Fibroblast of lung (primary cell): ENCODE measurements at places on chromosomes 7 and 10.
A peak's percentile ranks its signal among the peaks of the same experiment; 100 is the strongest.

GRCh38 chr7:47327346-47327697 lies 254.6 kb downstream of the TNS3 start:
- no peak for DNase-seq

DNA sequence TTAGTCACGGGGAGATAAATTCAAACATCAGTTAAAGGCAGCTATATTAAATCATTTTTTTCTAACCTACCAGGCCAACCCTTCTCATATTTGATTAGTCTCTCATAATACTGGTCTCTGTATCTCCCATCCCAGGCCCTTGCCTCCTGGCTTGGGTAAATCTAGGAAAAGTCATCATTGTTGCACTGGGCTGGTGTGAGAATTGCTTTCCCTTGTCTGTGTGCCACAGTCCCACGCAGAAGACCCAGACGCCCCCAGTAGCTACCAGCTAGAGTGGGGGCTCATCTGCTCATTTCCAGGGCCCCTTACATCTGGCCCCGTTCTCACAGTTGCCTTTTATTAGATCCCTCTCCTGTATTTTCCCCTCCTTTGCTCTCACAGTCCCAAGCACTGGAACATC lies 67.6 kb upstream of the VIPR2 start:
- DNase-seq: no peak

- no peak for DNase-seq
These were observed 598.1 kb downstream of the SH2D4B start for GRCh38 chr10:81135851-81136250.

GRCh38 chr7:122092964-122093797 lies 50.9 kb downstream of the AASS start:
- DNase-seq: peak; percentile 85

DNA sequence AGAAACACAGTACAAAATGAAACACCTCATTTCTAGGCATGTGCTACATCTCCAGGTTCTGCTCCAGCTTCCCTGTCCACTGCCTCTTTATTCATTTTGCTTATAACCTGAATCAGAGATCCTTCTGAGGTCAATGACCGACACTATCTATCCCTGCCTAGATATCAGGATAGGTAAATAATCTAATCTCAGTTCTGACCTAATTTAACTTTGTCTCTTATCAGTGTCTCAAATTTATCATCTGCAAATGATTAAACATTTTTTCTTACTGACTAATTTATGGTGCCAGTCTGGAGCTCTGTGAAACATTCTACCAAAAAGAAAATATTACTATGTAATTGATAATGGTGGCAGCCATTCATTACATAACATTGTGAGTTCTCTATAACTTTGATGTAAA lies 61.1 kb downstream of the SGCE start:
- no peak for DNase-seq

DNA sequence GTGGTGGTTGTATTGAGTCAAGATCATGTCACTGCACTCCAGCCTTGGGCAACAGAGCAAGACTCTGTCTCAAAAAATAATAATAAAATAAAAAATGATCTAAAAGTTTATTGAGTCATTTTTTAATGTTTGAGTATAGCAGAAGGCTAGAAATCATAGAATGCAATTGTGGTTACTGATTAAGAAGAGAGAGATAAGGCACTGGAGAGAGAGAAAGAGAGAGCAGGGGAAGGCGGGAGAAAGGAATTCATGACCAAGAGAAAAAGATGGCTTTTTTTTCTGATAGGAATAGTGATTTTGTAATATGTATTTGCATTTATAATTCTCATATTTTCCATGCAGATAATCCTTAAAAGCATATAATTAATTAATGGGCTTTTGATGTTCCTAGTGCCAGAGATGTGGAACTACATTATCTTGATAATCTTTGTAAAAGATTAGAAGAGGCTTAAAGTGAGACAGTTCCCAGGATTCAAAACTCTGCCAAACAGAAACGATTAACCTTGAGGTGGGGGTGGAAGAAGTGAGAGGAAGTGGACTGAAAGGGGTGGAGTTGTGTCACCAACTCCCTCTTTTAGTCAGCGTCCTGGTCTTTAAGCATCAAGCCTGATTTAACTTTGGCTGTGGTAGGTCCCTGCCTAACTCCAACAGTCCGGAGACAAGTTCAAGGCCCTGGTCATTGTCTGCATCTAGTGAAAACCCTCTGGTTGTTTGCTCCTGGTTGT lies 76.2 kb downstream of the CHN2 start:
- DNase-seq: no peak

GRCh38 chr10:22340329-22341189 lies 4.7 kb upstream of the SPAG6 start:
- DNase-seq: peak; percentile 91

DNA sequence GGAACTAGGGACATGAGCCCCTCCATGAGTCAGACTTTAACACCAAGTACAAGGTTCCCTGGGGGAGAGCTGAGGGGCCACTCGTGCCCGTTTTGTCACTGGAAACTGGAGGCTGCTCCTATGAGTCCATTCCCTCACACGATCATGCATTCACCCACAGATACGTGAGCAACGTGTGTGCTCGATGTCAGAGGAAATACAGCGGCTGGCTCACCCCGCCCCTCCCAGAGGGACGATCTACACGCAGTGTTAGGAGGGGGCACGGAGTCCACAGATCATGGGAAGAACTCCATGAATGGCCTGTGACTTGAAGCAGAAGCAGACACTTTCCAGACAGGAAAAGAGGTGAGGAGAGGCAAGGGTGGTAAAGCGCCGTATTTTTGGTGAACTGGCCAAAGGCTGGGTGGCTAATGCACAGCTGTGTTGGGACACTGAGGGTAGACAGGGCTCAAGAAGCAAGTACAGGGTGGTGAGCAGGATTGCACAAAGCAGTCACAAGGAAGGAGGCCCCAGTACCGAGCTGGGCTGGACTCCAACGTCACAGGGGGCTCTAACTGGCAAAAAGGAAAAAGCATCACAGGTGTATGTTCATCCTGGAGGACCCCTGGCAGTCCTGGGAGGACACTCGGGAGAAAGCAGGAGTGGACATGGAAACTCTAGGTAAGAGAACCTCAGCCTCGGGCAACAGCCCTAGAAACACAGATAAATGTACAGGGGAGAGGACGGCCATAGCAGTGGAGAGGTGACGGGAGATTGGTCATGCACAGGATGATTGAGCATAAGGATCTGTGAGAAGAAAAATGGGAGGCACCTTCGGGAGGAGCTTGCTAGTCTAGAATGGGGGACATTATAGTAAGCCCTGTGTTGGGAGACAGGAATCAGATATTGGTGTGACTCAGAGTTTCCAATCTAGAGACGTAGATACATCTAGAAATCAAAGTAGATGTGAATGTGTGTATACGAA lies 41.2 kb downstream of the TNS3 start:
- DNase-seq: no peak
